PC-9 (cell line): ENCODE measurements at places on chromosomes 16 and 17. TPM values are rescaled to one million over a fixed set of nuclear protein-coding genes. Genes with fewer than 3 reads are reported as not detected.

GRCh38 chr17:76707985-76708807 is 2.6 kb downstream of the MXRA7 start:
- 0 out of 2 replicates have a peak, but pooled peaks cover 6% of the 10 kb centered on the region for H3K4me1 ChIP-seq
- no peaks in the 10 kb centered on the region for H3K27me3 ChIP-seq
- no peak for DNase-seq
- H3K4me3 ChIP-seq = no peak overlapping the region

The HYDIN gene
- total RNA-seq = 25.9 and 31.0 TPM in 2 replicates

The HIC1 gene
- 0.63 and 1.6 TPM in 2 replicates for total RNA-seq

The SMPD3 gene
- total RNA-seq = 0.30 and 0.94 TPM in 2 replicates

The KLHL10 gene
- not detected in 2 replicates for total RNA-seq

DNA sequence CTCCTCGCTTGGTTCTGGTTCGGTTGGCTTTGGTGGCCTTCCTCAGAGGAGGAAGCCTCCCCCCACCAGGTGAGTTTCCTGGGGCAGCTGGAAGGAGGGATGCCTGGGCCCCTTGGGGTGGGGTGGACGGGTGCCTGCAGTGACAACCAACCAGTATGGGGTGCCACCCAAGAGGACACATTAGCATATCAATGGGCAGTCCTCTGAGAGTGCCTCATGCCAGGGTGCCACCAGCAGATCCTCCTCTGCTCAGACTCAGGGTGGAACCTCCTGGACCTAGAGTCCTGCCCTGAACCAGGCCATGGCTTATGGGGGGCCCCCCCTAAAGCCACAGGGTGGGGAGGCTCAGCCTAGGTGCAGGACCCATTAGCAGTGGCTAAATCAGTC is 2.7 kb downstream of the PPP1R1B start:
- no peak overlapping the region for H3K27ac ChIP-seq
- no peak overlapping the region for H3K4me3 ChIP-seq
- no peaks in the 10 kb centered on the region for H3K27me3 ChIP-seq
- DNase-seq = no peak
- H3K36me3 ChIP-seq = no peaks in the 10 kb centered on the region

DNA sequence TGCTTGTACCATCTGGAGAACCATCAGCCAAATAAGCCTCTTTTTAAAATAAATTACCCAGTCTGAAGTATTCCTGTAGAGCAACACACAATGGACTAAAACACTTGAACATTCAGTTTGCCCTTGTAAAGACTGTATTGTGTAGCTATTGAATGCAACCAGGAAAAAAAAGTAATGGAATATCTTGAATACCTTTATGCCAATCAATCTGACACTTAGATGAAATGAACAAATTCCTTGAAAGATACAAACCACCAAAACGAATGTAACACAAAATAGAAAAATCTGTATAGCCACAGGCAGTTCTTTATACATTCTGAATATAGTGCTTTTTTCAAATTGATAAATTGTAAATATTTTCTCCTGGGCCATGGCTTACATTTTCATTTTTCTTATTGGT is 63.3 kb upstream of the KCNJ16 start:
- no peaks in the 10 kb centered on the region for H3K27me3 ChIP-seq
- H3K4me3 ChIP-seq = no peak overlapping the region
- H3K27ac ChIP-seq = no peak overlapping the region
- H3K4me1 ChIP-seq = no peaks in the 10 kb centered on the region
- H3K36me3 ChIP-seq = no peaks in the 10 kb centered on the region
- DNase-seq = no peak

The MYH2 gene
- not detected in 2 replicates for total RNA-seq

- no peak overlapping the region for H3K4me3 ChIP-seq
- H3K36me3 ChIP-seq = no peaks in the 10 kb centered on the region
- H3K27me3 ChIP-seq = no peaks in the 10 kb centered on the region
These were observed 172.8 kb upstream of the CDH11 start for GRCh38 chr16:65294708-65295107.

The GPRC5C gene
- total RNA-seq = 27.9 and 32.4 TPM in 2 replicates

The IKZF3 gene
- total RNA-seq = 0.04 TPM in 1 of 2 replicates, not detected in the other

DNA sequence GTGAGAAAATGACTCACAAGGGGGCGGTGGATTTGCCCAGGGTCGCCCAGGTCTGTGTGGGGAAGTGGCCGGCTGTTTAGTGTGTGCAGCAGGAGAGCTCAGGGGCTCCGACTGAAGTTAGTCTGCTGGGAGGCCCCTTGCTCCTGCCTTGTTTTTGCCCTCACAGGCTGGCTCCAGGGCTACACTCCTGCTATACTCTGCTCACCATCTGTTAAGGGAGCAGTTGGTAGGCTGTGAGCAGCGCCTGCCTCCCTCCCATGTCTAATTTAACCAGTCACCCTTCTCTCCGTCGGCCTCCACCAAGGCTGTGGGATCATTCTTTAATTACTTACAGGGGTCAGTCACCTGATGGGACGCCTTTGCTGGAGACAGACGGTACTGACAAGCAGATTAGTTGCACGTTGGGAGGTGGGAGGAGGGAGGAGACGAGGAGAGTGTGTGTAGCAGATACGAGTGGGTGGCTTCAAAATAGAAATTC is 35.5 kb downstream of the KSR1 start:
- H3K4me1 ChIP-seq = peaks cover 32% of the 10 kb centered on the region
- H3K36me3 ChIP-seq = no peaks in the 10 kb centered on the region
- H3K27ac ChIP-seq = no peak overlapping the region
- no peak for DNase-seq
- H3K4me3 ChIP-seq = no peak overlapping the region

The TEKT5 gene
- 1.5 TPM in 1 of 2 replicates, not detected in the other for total RNA-seq

The DPEP2NB gene
- total RNA-seq = not detected in 2 replicates

DNA sequence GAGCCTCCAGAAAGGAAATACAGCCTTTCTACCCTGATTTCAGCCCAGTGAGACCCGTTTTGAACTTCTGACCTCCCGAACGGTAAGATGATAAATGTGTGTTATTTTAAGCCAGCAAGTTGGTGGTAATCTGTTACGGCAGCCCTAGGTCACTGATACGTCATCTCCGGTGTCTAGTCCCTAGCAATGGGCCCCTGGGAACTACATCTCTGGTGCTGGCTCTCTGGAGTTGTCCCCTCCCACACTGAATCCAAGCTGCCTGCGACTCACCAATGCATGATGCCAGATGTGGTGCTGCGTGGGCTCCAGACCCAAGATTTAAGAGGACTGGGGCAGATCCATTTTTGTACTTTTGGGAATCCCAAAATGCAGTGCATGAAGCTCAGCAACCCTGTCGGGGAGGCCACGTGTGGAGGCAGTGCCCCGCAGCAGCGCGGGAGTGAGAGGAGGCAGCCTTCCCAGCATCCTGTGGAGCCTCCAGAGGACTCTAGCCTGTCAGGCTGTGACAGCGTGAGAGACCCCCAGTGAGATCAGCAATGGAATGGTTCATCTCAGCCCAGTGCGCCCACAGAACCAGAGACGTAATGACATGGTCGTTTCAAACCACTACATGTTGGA is 43.6 kb upstream of the USP7 start:
- peaks cover 14% of the 10 kb centered on the region for H3K4me1 ChIP-seq
- H3K4me3 ChIP-seq = no peak overlapping the region
- no peaks in the 10 kb centered on the region for H3K36me3 ChIP-seq
- no peak overlapping the region for H3K27ac ChIP-seq
- no peak for DNase-seq
- H3K27me3 ChIP-seq = no peaks in the 10 kb centered on the region

- no peaks in the 10 kb centered on the region for H3K36me3 ChIP-seq
- H3K27me3 ChIP-seq = no peaks in the 10 kb centered on the region
- no peak for DNase-seq
- H3K4me3 ChIP-seq = no peak overlapping the region
- H3K4me1 ChIP-seq = peaks cover 42% of the 10 kb centered on the region
These were observed 6.8 kb upstream of the ATP2C2 start for GRCh38 chr16:84361546-84361945.

The C16orf89 gene
- not detected in 2 replicates for total RNA-seq

GRCh38 chr17:82967268-82968032 is 112.0 kb upstream of the METRNL start:
- DNase-seq = no peak
- no peak overlapping the region for H3K4me3 ChIP-seq
- no peaks in the 10 kb centered on the region for H3K36me3 ChIP-seq
- no peaks in the 10 kb centered on the region for H3K4me1 ChIP-seq
- no peaks in the 10 kb centered on the region for H3K27me3 ChIP-seq

The NR1D1 gene
- 9.3 and 10.7 TPM in 2 replicates for total RNA-seq

The TMEM204 gene
- total RNA-seq = not detected in 2 replicates

The KRT9 gene
- 0.55 and 0.73 TPM in 2 replicates for total RNA-seq

GRCh38 chr17:74351552-74352210 is 10.0 kb downstream of the BTBD17 start:
- no peak overlapping the region for H3K4me3 ChIP-seq
- no peak for DNase-seq
- no peaks in the 10 kb centered on the region for H3K36me3 ChIP-seq
- H3K4me1 ChIP-seq = no peaks in the 10 kb centered on the region
- H3K27me3 ChIP-seq = peaks cover 84% of the 10 kb centered on the region

The CYBC1 gene
- total RNA-seq = 77.9 and 78.4 TPM in 2 replicates

DNA sequence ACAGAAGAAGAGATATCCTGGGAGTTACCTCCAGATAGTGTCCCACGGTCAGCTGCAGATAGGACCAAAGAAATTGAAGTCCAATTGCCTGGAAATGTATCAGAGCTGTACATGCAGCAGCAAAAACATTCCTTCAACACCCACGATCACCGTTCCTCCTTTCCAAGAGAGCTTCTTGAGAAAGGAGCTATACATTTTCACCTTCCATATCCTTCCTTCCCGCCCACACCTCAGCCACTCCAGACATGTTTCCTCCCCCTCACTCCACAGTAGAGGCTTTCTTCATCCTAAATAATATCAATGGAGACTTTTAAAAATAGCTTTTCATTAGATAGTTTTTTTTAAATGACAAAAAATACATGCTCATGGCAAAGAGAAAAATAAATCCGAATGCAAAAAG is 87.6 kb downstream of the HS3ST2 start:
- H3K36me3 ChIP-seq = no peaks in the 10 kb centered on the region
- no peak for DNase-seq

GRCh38 chr17:57832314-57833178 is 17.3 kb downstream of the MRPS23 start:
- no peaks in the 10 kb centered on the region for H3K27me3 ChIP-seq
- H3K27ac ChIP-seq = no peak overlapping the region
- H3K36me3 ChIP-seq = no peaks in the 10 kb centered on the region
- H3K4me1 ChIP-seq = no peaks in the 10 kb centered on the region
- DNase-seq = no peak

DNA sequence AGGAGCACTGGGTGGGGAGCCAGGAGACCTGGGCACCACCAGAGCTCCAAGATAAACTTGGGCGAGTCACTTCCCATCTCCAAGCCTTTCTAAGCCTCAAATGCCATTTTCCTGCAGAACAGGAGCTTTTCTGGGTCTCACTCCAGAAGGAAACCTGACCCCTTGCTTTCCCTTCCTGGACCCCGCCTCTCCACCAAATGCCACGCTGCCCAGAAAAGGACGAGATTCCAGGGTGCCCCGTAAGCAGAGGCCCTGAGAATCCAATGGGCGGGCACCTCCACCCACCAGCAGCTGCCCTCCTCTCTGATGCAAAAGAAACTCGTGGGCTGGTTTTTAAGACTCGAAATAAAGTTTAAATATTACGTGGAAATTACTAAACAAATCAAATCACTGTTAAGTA is 31.3 kb downstream of the ZNF423 start:
- no peaks in the 10 kb centered on the region for H3K36me3 ChIP-seq
- H3K27ac ChIP-seq = no peak overlapping the region
- H3K27me3 ChIP-seq = peaks cover 93% of the 10 kb centered on the region
- DNase-seq = no peak
- H3K4me3 ChIP-seq = no peak overlapping the region
- no peaks in the 10 kb centered on the region for H3K4me1 ChIP-seq

- no peaks in the 10 kb centered on the region for H3K36me3 ChIP-seq
- H3K27ac ChIP-seq = no peak overlapping the region
- peaks cover 58% of the 10 kb centered on the region for H3K4me1 ChIP-seq
- no peak overlapping the region for H3K4me3 ChIP-seq
- no peaks in the 10 kb centered on the region for H3K27me3 ChIP-seq
These were observed 5.6 kb downstream of the FMNL1 start for GRCh38 chr17:45227101-45227925.

GRCh38 chr16:56632156-56632847 is at the start of gene MT1M:
MT1M (plus strand) TSS chr16:56632659; CDS start chr16:56632732, 73 bp downstream.
- H3K36me3 ChIP-seq = no peaks in the 10 kb centered on the region
- no peak within 1 kb of the TSS for H3K4me3 ChIP-seq
- no peak for DNase-seq
- peaks cover 11% of the 10 kb centered on the region for H3K4me1 ChIP-seq

The CDRT4 gene
- total RNA-seq = 11.0 and 17.9 TPM in 2 replicates

DNA sequence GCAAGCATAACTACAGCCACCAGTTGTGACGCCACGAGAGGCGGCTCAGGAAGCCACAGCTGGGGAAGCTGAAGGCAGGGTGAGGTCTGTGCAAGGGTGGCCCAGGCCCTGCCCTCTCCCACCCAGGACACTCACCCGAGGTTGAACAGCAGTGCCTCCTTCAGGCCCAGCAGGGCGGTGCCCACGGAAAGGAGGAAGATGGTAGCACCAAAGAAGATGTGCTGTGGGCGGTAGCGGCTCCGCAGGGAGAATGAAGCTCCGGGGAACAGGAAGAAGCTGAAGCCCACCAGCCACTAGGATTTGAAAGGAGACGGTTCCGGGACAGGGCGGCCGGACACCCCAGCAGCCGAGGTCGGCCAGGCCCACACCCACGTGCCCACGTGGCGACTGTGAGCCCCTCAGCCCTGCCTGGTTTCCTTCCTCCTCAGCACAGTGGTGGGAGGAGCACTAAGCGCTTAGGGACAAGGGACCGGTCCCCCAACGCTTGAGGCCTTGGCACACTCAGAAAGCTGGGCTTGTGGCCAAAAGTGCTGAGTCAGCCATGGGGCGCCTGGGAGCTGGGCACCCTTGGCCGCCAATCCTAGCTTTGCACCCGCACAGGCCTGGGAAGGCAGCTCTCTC is 11.0 kb downstream of the CYB561 start:
- H3K4me1 ChIP-seq = peaks cover 11% of the 10 kb centered on the region
- H3K27ac ChIP-seq = no peak overlapping the region
- H3K4me3 ChIP-seq = no peak overlapping the region
- H3K27me3 ChIP-seq = no peaks in the 10 kb centered on the region

GRCh38 chr17:34853924-34854323 is 107.3 kb downstream of the CCT6B start:
- no peak for DNase-seq
- H3K36me3 ChIP-seq = no peaks in the 10 kb centered on the region
- no peak overlapping the region for H3K4me3 ChIP-seq
- H3K4me1 ChIP-seq = no peaks in the 10 kb centered on the region
- H3K27me3 ChIP-seq = peaks cover 77% of the 10 kb centered on the region

GRCh38 chr16:56990407-56991286 is 1.3 kb downstream of the NLRC5 start:
- peak overlapping the region; percentile 66 for H3K4me3 ChIP-seq
- DNase-seq = no peak
- H3K4me1 ChIP-seq = peaks cover 19% of the 10 kb centered on the region
- H3K27me3 ChIP-seq = no peaks in the 10 kb centered on the region
- H3K36me3 ChIP-seq = no peaks in the 10 kb centered on the region

The TBC1D3H gene
- total RNA-seq = not detected in 2 replicates

The EFCAB13 gene
- total RNA-seq = 3.2 and 3.3 TPM in 2 replicates

The SCARF1 gene
- 2.2 and 2.7 TPM in 2 replicates for total RNA-seq

The KRTAP16-1 gene
- total RNA-seq = not detected in 2 replicates

DNA sequence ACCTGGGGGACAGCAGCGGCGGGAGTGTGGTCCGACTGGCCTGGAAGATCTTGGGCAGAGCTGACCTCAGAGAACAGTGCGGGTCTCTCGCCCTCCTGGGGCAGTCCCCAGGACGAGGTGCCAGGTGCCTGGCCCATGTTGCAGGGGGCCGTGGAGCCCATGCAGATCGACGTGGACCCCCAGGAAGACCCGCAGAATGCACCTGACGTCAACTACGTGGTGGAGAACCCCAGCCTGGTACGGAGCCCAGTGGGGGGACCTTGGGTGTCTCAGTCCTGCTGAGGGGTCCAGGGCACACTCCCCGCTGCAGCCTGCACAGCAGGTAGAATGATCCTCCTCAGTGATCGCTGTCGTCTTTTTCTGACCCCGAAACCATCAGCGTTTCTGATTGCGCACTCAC is 1.4 kb downstream of the GPS1 start:
- no peaks in the 10 kb centered on the region for H3K4me1 ChIP-seq
- no peak for DNase-seq
- peak overlapping the region; percentile 76; the same call in 1 of the 2 replicates for H3K4me3 ChIP-seq

The KRT32 gene
- not detected in 2 replicates for total RNA-seq
